ENCODE measurements at places on chromosomes 3 and 15.
A peak's percentile ranks its signal among the peaks of the same experiment; 100 is the strongest.

DNA sequence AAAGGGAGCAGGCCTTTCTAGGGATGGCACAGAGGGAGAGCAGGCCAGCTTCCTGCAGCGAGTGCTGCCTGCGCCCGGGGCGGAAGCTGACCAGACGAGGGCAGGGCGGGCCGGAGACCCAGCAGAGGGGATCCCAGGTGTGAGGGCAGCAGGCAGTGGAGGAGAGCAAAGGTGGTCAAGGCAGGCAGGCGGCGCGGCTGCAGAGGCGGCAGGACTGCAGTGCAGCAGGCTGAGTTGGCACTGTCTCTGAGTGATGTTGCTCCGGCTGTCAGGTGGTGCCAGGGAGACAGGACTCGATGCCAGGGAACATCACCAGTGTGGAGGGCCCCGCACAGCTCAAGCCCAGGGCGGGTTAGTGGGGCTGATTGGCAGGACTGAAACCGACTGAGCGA, 22.3 kb upstream of the PLXNA1 start:
- DNase-seq, result no peak

DNA sequence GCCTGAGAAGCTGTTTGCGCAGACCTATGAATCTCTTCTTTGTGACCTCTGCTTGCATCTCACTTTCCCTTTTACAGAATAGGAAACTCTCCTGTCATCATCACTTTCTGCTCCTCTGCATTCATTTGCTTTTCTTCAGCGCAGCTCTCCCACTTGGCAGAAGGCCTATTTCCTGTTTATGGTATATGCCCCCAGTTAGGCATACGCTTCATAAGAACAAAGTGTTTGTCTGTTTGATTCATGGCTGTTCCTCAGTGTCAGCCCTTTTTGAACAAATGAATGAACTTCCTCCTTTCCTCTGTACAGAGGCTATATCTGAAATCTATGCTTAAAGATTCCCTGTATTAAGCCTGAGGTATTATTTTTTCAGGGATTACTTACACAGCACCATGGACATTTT, 1216.9 kb upstream of the GBE1 start:
- DNase-seq, result no peak

DNA sequence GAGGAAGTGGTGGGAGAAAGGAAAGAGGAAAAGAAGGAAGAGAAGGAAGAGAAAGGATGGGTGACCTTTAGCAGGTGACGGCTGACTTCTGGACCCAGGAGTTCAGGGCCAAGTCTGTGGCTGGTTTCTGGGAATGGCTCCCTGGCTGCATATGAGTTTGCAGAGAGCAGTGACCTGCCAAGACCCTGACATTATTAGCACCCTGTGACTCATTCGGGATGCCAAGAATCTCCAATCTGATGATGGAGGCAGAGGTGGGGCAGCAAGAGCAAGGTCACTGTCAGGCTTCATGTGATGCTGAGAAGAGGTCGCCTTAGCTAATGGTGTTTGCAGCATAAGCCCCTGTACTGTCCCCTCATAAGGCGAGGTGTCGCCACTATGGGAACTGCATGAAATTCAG, 42.6 kb downstream of the MYZAP start:
- no peak for DNase-seq

GRCh38 chr3:14305324-14305723, 97.1 kb upstream of the SLC6A6 start:
- DNase-seq, result no peak

DNA sequence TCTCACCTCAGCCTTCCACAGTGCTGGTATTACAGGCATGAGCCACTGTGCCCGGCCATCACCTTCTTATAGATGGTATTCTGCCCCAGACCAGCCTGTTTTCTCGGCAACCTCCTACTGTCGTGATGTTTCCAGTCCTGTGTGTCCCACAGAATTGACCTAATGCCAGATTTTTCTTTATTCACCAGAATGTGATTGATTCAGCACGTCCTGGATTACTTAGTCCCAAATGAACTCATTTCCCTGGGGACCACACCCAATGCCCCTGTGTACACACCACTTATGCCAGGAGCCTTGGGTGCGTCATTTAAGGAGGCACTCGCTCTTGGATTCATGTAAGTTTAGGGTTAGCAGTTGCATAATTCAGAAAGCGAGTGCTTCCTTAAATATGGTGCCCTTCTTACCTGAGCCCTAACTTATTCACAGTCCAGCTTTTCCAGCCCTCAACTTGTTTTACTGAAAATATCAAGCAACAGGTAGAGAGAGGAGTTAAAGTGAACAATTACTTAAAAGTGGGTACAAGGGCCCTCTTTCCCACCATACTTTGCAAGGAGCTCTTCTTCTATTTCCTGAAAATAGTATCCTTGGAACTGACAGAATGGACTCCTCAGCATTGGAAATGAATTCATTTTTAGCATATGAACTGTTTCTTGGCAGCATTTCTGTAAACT, 64.6 kb upstream of the UBE2E1 start:
- no peak for DNase-seq

GRCh38 chr15:99967841-99968371, 234.7 kb upstream of the LYSMD4 start:
- no peak for DNase-seq

- DNase-seq, result no peak
Measured at GRCh38 chr3:61688307-61688984, 127.1 kb downstream of the PTPRG start.

DNA sequence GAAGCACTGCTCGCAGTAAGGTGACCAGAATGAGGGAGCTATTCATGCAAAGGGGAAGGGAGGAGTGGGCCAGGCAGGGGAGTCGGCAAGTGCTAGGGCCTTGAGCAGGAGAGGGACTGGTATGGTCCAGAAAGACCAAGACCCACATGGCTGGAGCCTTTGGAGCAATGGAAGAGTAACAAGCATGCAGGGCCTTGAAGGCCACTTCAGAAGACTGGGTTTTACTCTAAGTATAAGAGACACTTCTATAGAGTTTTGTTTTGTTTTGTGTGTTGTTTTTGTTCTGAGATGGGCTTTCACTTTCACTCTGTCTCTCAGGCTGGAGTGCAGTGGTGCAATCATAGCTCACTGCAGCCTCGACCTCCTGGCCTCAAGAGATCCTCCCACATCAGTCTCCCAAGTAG, 42.0 kb downstream of the BFSP2 start:
- no peak for DNase-seq

GRCh38 chr15:90095521-90095959, 6.7 kb downstream of the IDH2 start:
- DNase-seq, result no peak

GRCh38 chr15:47787875-47788274, 70.6 kb downstream of the SEMA6D start:
- DNase-seq, result no peak

DNA sequence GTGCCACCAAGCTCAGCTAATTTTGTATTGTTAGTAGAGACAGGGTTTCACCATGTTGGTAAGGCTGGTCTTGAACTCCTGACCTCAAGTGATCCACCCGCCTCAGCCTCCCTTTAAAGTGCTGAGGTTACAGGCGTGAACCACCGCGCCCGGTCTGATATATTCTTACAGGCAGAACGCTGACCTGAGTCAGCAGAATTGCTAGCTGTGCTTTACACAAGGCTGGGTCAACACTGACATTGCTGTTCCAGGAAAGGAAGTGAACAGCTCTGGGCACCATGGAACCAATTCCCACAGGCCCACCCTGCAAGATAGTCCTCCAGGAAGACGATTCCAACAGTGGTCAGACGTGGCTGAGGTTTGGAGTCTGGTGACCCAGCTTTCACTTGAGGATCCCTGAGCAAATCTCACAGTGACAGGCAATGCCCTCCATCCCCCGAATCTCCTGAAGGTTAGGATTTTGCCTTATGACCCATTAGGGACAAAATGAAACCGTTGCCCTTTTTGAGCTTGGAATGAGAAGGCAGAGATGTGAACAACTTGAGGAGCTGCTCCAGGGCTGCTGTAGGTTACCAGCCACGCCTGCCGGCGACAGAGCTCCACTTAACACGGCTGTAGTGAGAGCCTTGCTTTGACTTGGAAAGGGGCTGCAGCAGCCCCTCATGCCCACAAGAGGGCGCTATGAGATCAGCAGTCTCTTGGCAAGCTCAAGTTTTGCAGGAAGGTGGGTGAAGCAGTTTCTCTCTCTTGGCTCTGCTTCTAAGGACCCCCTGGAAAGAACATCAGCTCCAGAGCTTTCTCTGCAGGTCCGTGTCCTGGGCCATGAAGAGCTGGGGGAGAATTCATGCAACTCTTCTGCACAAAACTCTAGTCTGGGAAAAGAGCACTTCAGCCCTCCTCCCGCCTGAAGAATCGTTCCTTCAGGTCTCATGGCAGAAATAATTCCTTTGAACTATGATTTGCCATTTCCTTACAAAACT, 74.1 kb downstream of the SENP2 start:
- DNase-seq, result peak; percentile 43

DNA sequence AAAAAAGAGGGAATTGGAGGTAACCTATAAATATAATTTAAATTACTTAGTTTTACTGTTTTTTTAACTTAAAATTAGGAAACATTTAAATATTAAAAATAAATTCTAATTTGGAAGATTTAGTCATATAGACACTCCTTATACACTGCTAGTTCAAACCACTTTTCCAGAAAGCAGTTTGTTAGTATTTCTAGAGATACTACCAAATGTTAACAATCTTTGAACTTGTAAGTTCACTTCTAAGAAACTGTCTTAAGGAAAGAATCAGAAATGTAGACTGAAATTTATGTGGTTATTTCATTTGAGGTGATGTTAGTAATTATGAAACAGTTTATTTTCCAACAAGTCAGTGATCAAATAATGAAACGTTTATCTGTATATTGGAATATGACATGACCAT, 22.7 kb downstream of the CTDSPL2 start:
- no peak for DNase-seq

GRCh38 chr15:67746450-67746849, 78.9 kb upstream of the SKOR1 start:
- DNase-seq, result no peak

DNA sequence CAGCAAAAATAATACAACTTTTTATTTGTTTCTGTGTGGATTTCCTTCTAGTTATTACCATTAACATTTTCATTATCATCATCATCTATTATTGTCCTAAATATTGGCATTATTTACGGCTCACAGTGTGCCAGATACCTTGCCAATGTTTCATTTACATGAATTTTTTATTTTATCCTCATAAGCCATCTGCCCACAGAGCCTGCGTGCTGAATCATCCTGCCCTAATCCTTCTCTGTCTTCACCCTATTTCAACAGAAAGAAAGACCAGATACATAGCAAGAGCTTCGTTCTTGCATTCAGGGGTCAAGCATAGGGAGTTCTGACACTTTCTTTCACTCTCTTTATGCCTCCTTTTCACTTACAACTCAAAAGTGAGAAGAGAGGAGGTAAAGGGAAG, 82.0 kb downstream of the KCNMB2 start:
- DNase-seq, result no peak

- no peak for DNase-seq
Measured at GRCh38 chr3:115512565-115513415, 110.5 kb upstream of the GAP43 start.

- no peak for DNase-seq
Measured at GRCh38 chr3:16866571-16866970, 18.2 kb upstream of the PLCL2 start.

GRCh38 chr3:33629219-33629618, 88.8 kb downstream of the CLASP2 start:
- no peak for DNase-seq

Measured in AG09319 (cell line).